NCI-H460 (cell line): ENCODE measurements at places on chromosomes 5 and 9.

DNA sequence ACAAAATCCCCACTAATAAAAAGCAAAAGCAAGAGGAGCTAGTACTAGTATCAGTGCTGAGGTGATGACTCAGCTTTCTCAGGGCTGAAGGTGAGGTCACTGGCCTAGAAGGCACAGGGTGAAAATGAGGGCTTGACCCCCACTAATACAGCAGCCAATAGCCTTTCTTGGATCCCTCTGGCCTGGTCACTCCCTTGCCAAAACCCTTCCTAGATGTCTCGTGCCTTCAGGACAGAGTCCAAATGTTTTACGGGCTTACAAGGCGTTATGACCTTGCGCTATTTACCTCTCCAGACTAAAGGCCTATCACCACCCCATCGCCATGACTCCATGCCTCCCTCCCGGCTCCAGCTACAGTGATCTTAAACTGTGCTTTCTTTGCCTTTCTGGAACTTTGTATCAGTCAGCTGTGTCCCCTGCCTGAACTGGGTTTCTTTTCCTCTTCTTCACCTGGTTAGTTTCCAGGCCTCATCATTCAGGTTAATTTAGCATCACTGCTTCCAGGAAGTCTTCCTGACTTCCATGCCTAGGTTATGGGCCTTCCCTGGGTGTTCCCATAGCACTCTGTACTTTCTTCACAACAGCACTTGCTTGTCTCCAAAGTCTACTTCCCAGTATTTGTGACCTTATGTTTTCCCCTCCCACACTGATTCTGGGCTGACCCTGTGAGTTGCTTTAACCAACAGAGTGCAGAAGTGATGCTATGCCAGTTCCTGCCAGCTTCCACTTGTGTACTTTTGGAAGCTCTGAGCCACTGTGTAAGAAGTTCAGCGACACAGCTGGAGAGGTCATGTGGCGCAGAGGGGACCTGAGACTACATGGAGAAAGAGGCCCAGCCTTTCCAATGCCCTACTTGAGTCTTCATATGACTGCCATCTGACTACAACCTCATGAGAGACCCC, 4.2 kb upstream of the DELE1 start:
- DNase-seq = no peak

DNA sequence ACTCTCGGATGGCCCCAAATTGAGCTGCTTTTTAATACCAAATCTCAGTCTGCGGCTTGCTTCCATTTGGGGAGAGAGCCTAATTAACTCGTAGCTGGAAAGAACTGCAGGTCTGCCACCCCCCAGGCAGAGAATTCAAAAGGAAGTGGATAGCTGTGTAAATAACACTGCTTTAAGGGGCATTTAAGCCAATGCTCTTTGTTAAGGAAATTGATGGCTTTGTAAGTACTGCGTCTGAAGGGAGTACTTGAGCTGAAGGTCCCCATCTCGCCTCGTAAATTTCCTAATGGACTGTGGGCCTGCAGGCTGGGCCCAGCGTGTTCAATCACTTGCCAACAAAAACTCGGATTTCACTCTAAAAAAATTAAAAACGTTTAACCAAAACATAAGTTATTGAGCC, 132.7 kb downstream of the PAPPA start:
- no peak for DNase-seq

GRCh38 chr5:2725980-2726765, 25.3 kb downstream of the IRX2 start:
- DNase-seq = no peak

- DNase-seq = no peak
Observed at GRCh38 chr5:124954784-124955183, 208.3 kb upstream of the ZNF608 start.

- DNase-seq = no peak
Observed at GRCh38 chr5:56460681-56461191, 227.6 kb upstream of the ANKRD55 start.

- DNase-seq = no peak
Observed at GRCh38 chr5:92981001-92981400, 600.0 kb downstream of the NR2F1-AS1 start.

DNA sequence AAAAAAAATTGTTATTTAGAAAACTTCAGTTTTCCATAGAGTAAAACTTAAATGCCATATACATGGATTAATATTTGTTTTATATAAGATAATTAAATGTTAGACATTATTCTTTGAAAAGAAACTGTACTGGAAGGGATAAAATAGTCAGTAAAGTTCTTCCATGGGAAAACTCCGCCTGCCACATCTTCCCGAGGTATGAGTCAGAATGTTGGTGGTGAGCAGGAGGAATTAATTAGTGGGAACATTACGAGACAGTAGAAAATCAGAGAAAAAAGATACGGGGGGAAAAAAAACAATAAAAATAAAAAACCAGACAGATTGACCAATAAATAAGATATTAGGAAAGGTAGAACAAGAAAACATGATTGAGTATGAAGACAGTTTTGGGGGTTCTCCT, 930.3 kb upstream of the C9orf72 start:
- DNase-seq = no peak

- DNase-seq = no peak
Observed at GRCh38 chr5:145130996-145131395, 704.1 kb downstream of the PRELID2 start.

- no peak for DNase-seq
Observed at GRCh38 chr9:127828262-127829031, 25.8 kb downstream of the FPGS start.

GRCh38 chr9:106532306-106533015, 330.5 kb upstream of the ZNF462 start:
- no peak for DNase-seq

- no peak for DNase-seq
Observed at GRCh38 chr9:78775696-78776295, 478.9 kb downstream of the PSAT1 start.

DNA sequence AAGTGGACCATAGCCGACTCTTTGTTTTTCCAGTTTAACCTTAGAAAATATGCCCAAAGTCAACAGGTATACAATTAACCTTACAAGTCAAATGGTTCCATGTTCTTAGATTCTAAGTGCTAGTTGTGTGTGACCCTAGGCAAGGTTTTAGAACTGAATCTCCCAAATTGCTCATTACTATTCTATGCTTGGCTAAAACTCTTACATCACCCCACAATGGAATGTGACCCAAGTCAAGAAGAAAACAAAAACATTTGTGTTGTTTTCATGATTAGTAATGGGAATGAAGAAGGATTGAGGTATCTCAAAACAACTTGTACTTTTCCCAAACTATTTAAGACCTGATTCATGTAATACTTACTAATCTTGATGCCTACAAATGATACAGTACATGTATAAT, 159.2 kb downstream of the ARRDC3 start:
- DNase-seq = no peak

DNA sequence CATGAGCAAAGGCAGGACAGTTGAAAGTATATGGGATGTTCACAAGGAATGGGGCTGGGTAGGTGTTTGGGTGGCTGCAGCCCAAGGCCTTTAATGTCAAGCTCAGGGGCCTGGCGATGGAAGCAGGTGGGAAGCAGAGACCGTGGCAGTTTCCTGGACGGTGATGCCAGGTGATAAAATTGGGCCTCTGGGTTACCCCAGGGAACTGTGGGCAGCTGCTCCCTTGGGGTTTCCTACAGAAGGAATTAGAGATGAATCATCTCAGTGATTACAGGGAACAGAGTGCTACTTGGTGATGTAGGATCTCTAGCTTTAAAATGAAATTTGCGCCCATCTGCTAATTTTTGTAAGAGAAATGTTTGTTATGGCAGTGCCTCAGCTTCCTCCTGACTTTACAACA, 39.2 kb downstream of the TSTD2 start:
- no peak for DNase-seq

DNA sequence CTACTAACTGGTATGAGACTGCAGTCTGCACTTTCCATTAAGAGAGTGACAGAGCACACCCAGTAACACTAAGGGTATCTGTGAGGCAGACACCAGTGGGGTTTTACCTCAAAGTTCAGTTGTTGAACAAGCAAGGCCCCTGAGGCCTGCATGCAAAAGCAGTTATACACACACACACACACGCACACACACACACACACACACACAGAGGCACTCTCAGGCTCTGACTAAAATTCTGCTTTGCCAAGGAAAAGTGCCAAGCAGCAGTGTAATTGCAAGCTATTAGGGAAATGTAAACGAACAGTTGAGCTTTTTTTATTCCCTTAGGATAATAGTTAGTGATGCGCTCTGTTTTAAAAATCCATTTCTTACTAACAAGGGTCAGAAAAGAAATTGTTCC, 377.1 kb downstream of the SPOCK1 start:
- no peak for DNase-seq

DNA sequence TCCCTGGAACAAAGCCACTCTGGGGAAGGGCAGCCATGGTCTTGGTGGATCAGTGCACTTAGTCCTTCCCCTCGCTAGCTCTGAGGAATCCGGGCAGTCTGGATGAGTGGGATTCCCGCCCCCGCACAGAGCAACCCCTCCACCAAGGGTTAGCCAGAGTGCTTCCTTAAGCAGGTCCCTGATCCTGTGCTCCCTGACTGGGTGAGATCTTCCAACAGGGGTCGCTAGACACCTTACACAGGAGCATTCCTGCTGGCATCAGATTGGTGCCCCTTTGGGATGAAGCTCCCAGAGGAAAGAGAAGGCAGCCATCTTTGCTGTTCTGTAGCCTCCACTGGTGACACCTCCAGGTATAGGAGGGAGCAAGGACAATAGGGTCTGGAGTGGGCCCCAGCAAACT, 228.8 kb downstream of the AP3B1 start:
- peak; percentile 4 for DNase-seq

- no peak for DNase-seq
Observed at GRCh38 chr9:76580188-76580587, 121.2 kb downstream of the GCNT1 start.

- DNase-seq = no peak
Observed at GRCh38 chr9:132670457-132671391, at the start of gene GTF3C4. Gene GTF3C4 (plus strand): TSS chr9:132670464. CDS start chr9:132670599, 135 bp downstream.
